ENCODE measurements at places on chromosomes 3 and 15.

GRCh38 chr3:8283193-8283592 is 218.4 kb upstream of the LMCD1 start:
- no peak for DNase-seq

GRCh38 chr3:41768363-41768762 is 193.5 kb downstream of the ULK4 start:
- DNase-seq, result no peak

DNA sequence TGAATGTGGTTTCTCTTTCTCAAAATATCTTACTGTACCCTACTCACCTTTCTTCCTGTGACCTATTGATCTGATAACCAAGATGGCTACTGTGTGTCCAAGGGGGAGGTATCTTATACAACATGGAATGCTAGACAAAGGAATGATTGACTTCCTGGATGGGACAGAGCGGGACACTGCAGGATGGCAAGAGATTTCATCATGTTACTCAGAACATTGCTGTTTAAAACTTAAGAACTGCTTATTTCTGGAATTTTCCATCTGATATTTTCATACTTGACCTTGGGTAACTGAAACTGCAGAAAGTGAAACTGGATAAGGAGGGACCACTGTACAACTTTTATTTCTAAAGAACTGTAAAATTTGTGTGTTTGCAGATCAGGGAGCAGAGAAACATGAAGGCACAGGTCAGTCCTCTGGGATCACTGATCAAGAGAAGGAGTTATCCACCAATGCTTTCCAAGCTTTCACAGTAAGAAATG is 18.5 kb downstream of the CNOT10 start:
- DNase-seq, result peak; percentile 25

DNA sequence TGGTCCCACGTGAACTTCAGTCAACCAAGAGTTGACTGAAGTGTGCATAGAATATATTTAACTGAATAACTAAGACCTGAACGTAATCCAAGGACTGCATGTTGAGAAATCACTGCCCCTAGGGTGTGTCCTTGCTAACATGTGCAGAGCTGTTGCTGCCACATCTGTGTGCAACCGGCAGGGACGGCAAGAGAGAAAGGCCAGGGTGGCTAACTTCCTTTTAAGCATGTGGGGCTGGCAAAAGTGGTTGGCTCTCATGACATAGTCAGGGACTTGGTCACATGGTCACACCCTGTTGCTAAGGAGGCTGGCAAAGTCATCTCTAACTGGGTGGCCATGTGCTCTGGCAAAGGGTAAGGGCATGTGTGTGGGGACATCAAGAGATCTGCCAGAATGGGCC is 52.4 kb downstream of the GASK1A start:
- no peak for DNase-seq

All from erythroblast (primary cell).